Activated gamma-delta T cell treated with anti-CD3 and anti-CD28 coated beads, Interleukin-2, amount 50 U/mL, for 16 hours (primary cell): ENCODE measurements at places on chromosomes 12 and 14.

DNA sequence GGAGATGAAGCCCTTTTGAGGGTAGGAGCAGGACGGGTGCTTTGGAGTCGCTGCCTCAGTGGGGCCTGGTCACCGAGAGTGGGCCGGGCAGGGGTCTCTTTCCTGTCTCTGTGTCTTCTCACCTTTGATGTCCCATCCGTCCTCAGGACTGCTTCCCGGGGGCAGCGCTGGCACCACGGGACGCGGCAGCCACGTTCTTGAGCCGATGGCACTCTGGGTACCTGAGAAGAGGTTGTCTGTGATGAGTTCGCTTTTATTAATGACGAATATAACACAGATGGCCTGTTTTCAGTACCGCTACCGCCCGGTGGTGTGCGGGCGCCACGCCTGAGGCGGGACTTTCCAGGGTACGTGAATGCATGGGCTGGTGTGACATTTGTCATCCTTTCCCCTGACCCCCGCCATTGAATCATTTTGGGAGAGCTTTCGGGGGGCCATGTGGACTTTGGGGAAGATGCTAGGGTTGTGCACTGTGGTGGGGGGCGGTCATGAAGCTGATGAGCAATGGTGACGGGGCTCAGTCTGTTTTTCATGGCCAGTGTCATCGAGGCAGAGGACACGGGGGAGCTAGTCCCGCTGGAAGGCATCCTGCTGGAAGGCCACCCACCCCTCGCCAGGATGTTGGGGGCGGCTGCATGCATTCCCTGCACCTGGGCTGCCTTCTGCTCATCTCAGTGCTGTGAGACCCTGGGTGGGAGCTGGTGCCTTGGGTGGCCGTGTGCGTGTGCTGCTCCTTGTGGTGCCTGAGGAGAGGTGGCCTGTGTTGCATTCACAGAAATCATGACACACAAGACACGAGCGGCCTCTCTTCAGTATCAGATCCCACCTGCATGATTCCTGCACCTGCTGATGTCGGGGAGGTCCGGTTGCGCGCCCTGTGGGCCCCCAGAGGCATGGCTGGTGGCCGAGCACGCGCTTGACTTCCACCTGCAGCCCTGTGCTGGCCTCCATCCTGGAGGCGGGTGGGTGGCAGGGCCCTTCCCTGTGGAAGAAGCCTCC lies 162.5 kb upstream of the RTL1 start:
- no peak for DNase-seq

DNA sequence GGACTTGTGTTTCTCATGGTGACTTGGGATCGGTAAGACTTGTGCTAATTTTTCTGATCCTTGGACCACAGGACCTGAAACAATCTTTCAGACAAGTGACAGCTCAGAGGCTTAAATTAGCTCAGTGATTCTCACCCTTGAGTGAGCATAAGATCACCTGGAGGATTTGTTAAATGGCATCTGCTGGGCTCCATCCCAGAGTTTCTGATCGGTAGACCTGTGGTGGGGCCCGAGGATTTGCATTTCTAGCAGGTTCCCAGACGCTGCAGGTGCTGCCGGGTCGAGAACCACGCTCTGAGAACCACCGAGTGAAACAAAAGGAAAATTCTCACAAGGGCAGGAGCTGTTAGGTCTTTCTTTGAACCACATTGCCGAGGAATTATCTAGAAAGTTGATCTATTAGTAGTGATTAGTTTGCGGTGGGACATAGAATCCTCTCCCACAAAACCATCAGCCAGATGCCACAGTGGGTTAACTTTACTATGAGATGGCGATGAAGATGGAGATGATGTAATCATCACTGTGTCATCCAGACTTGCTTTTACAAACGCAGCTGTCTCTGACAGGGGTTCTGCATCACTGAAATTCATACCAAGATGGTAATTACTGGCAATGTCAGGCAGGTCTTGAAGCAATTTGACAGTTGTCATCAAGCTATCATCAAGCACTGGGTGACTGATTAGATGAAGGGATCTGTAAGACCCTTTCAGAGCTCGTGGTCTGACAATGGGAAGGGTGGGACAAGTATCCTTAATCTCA lies 184.0 kb downstream of the AACS start:
- no peak for DNase-seq

GRCh38 chr12:1907652-1908611 lies 10.5 kb downstream of the CACNA2D4 start:
- DNase-seq, result no peak

GRCh38 chr14:77302926-77303325 lies 17.8 kb downstream of the POMT2 start:
- no peak for DNase-seq

DNA sequence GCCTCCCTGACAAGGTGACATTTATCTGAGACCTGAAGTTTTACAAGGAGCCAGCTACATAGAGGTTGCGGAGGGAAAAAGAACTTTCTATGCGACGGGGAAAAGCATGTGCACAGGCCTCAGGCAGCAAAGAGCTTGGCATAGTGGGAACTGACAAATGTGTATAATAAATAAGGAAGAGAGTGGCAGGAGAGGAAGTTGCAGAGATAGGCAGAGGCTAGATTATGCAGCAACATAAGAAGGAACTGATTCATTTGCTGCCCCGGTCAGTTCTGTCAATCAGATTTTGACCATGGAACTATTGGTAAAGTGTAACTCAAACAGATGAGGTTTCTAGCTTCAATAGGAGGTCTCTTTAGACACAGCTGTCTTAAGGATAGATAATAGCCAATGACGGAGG lies 33.7 kb upstream of the RIC8B start:
- DNase-seq, result no peak

DNA sequence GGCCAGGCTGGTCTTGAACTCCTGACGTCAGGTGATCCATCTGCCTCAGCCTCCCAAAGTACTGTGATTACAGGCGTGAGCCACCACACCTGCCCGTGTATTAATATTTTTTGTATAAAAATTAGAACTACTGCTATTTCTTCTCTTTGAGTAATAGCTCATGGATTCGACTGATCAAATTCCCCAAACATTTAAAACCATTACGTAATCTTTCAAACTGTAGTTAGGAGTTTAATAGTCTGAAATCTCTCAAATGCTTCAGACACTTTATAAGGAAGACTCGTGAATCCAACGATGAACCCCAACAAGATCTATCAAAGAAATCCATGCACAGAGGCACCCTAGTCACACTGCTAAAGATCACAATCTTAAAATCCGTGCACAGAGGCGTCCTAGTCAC lies 16.1 kb downstream of the TECPR2 start:
- DNase-seq, result no peak

- no peak for DNase-seq
Measured at GRCh38 chr14:68143341-68143841, 323.8 kb downstream of the RAD51B start.

DNA sequence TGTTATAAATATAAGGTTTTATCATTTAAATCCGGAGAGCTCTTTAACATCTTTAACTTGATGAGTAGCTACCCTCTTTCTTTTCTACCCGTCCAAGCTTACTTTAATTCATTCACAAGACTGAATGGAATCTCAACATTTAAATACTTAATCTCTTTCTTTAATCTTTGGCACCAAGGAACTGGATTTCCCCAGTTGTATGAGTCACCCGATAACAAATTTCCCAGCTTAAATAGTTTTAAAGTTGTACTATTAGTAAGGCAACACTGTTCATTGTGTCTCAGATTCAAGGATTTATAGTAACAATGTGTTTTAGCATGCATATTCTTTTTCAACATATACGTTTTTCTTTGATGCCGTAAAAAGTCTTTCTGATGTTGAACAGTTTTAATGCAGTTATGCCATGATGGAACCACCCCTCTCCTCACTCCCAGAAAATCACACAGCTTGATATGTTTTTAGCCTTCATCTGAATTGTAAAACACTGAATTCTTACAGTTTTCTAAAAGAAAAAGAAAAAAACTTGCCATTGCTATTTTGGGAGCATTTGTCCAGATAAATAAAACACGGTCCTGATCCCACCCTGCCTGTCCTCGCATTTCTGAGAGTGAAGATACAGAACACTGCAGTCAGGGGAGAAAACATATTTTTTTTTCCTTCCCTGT lies 16.0 kb upstream of the LRP6 start:
- DNase-seq, result no peak

DNA sequence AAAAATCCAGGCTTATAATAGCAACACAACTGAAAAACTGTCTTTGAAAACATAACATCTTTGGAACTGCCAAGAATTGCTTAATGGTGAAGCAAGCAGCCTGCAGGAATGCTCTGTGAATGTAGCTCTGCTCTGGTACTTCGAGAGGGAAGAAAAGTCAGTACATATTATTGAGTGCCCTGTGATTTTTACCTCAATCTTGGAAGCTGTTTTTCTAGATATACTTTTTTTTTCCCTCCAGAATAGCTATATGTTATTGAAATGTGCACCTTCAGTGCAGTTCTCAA lies 508.1 kb downstream of the PCNX1 start:
- DNase-seq, result no peak

- no peak for DNase-seq
Measured at GRCh38 chr14:100698666-100699448, 27.8 kb upstream of the DLK1 start.

- DNase-seq, result peak; percentile 8
Measured at GRCh38 chr14:54567639-54568561, 972 bp downstream of the SAMD4A start.

GRCh38 chr12:111276146-111276545 lies 92.7 kb downstream of the PHETA1 start:
- DNase-seq, result no peak

DNA sequence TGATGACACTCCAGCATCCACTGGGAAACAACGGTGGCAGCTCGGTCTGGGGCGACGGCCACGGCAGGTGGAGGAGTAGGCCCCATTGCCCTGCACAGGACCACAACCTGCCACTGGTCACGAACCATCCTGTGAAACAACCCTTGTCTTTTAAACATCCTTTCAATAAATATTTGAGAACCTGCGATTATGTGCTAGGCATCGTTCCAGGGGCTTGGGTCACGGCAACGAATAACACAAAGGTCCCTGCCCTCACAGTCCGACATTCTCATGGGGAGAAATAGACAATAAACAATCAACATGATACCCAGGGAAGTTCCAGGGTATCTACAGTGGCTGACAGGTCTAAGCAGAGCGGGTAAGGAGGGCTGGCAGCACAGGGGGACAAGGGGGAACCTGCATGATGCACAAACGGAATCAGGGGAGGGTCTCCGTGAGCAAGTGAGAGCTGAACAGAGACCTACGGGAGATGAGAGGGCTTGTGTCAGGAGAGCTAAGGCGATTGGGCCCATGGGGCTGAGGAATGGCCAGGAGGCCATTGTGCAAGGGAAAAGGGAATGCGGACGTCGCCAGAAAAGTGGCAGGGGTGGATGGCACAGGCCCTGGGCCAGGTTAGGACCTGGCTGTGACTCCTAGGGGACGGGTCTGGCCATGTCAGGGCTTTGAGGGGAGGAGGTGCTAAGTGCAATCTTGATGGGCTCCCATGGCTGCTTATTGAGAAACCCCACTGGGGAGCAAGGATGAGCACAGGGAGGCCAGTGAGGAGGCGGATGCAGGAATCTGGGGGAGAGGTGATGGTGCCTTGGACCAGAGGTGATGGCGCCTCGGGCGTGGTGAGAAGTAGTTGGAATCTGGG lies 9.7 kb downstream of the SCARB1 start:
- DNase-seq, result no peak

- DNase-seq, result no peak
Measured at GRCh38 chr12:65266408-65266807, 12.1 kb upstream of the MSRB3 start.

- DNase-seq, result no peak
Measured at GRCh38 chr14:65351493-65352194, 60.9 kb upstream of the FUT8 start.

- DNase-seq, result no peak
Measured at GRCh38 chr14:94548131-94548998, 12.9 kb upstream of the SERPINA4 start.

- no peak for DNase-seq
Measured at GRCh38 chr12:1391722-1392121, 202.7 kb downstream of the FBXL14 start.

DNA sequence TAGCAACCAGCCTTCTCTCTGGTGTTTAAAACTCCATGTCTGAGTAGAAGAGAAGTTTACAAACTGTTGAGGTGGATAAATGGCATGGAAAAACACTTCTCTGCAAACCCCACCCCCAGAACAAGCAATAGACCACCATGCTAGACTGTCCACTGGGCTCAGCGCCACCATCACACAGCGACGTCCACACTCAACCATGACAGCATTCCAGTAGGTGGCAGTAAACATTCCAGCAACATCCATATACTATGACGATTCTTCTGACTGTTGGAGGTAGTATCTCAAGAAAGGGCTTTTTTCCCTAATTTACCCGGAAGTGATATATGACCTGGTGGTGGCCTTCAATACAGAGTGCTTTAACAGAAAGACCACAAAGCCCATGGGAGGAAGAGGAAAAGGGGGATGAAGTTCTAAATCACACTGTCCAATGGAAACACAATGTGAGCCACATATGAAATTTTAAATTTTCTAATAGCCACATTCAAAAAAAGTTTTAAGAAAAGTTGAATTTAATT lies 152.2 kb downstream of the SLC15A4 start:
- DNase-seq, result no peak

DNA sequence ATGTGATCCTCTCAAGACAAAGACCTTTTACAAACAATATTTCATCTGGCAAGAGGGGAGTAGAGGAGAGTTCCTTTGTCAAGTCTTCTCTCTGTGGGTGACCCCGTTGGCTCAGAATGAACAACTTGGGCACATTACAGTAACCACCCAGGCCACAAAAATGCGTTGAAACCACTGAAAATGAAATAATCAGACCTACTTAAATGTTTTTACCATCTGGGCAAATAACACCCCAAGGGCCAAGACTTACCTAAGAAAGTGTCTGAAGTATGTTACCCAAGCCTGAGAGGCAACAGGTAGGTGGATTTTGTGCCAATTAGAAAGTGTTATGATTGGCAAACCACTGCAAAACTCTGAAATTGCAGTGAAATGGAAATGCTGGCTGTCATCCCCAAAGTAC lies 1.3 kb downstream of the TC2N start:
- DNase-seq, result no peak

GRCh38 chr14:74324931-74325361 lies 22.2 kb upstream of the ABCD4 start:
- DNase-seq, result no peak

DNA sequence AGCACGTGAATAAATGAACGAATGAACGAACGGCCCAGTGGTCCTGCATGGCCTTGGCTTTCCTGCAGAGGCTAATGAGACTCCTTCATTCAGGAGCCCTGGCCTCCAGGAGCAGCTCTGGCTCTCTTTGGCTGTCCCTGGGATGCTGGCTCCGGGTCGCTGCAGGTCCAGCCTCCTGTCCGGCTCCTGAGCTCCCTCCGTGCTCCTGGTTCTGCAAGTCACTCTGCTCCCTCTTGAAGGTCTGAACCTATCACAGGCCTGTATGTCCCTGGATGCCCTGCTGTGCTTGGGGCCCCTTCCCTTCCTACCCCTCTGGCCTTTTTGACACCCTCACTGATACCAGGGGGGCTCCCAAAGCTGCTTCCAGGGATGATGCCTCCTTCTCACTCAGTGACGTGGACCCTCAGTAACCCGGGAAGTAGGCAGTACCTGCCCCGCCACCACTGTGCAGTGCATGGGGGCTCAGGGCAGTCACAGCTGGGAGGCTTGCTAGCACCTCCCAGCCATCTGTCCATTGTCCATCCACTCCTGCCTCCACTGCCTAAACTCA lies 133.7 kb upstream of the C14orf180 start:
- no peak for DNase-seq
